ENCODE measurements at places on chromosomes 13 and 19. TPM values are rescaled to one million over a fixed set of nuclear protein-coding genes. Genes with fewer than 3 reads are reported as not detected.

Gene CASP14
- total RNA-seq, result not detected

Gene URAD
- total RNA-seq, result not detected

Gene NLRP11
- not detected for total RNA-seq

Gene CYP4F12
- 1.9 TPM for total RNA-seq

Gene ATP8A2
- 3.5 TPM for total RNA-seq

Gene COL4A1
- not detected for total RNA-seq

Gene SLC6A16
- total RNA-seq, result 6.9 TPM

Gene LILRB1
- 2.9 TPM for total RNA-seq

Gene PSG3
- total RNA-seq, result not detected

Gene RFPL4A
- not detected for total RNA-seq

Gene IZUMO4
- total RNA-seq, result 18.7 TPM

Gene KLF5
- total RNA-seq, result 4.7 TPM

Gene ZNF878
- 0.22 TPM for total RNA-seq

Gene SIGLEC11
- total RNA-seq, result not detected

Gene ZNF723
- not detected for total RNA-seq

GRCh38 chr19:48963371-48964204 is 1.5 kb upstream of the FTL start:
- peak; percentile 36 for DNase-seq

- DNase-seq, result no peak
Measured at GRCh38 chr19:17495639-17496296, 15.7 kb upstream of the PGLS start.

- DNase-seq, result no peak
Measured at GRCh38 chr13:33079960-33080359, 63.7 kb downstream of the KL start.

DNA sequence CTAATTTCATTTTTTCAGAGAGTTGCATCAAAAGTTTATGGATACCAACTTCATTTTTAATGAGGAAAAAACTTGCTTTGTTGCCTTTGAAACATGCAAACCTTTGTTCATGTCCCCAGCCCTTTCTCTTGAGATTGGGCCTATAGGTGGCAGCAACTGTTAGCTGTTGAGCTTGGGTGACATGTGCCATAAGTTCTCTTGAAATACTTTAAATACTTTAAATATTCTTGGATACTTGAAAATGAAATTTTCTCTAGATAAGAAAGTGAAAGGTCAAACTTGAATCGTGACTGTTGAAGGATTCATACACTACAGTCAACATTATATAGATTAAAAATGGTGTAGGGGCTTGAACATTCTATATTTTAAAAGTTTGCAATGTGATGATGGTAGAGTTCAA is 294.9 kb downstream of the NDFIP2 start:
- DNase-seq, result no peak

GRCh38 chr13:28313579-28313978 is 175.2 kb downstream of the PAN3 start:
- DNase-seq, result no peak

- peak; percentile 31 for DNase-seq
Measured at GRCh38 chr13:40026174-40026585, 370.7 kb downstream of the COG6 start.

GRCh38 chr19:8304841-8305621 is 3.1 kb downstream of the CD320 start:
- DNase-seq, result peak; percentile 61

- DNase-seq, result no peak
Measured at GRCh38 chr13:23357349-23357748, 76.2 kb downstream of the SACS start.

GRCh38 chr19:7515110-7515644 is 726 bp upstream of the ZNF358 start:
- no peak for DNase-seq

- no peak for DNase-seq
Measured at GRCh38 chr13:69585656-69586055, 522.0 kb upstream of the ATXN8OS start.

- no peak for DNase-seq
Measured at GRCh38 chr13:75181906-75182305, 300.1 kb downstream of the TBC1D4 start.

- no peak for DNase-seq
Measured at GRCh38 chr19:18339723-18340122, 675 bp upstream of the PGPEP1 start.

GRCh38 chr13:38045278-38046048 is 175.9 kb upstream of the TRPC4 start:
- DNase-seq, result no peak

- no peak for DNase-seq
Measured at GRCh38 chr13:27161980-27162379, 9.6 kb downstream of the USP12 start.

DNA sequence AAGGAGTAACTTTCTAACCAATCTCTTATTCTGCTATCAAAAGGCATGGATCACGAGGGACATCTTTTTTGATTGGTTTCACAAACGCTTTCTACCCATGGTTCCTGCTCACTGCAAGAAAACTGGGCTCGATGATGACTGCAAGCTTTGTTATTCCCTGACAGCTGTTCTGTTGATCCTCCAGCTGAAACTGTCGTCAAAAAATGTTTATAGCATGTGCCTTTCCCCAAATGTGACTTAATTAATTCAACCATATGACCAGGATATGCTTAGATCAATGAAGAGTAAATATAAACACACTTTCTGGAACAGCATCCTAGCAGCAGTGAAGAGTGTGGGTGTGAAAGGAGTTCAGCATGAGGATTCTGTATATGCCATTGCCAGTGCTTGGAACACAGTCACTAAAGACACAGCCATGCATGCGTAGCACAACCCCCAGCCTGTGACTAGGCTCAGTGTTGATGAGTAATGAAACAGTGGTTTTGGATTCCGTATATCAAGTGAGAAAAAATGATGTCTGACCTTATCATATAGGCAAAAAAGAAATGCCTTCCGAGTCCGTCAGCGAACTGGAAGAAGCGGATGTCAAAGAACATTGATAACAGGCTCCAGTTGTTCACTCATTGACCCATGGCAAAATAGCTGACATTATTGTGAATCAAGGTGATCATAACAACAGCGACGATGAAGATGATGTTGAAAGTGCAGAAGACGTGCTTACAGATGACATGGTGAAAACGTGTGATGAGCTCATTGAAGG is 347.4 kb downstream of the FGF9 start:
- peak; percentile 19 for DNase-seq

- DNase-seq, result no peak
Measured at GRCh38 chr19:12603714-12604113, 6.9 kb downstream of the ZNF490 start.

DNA sequence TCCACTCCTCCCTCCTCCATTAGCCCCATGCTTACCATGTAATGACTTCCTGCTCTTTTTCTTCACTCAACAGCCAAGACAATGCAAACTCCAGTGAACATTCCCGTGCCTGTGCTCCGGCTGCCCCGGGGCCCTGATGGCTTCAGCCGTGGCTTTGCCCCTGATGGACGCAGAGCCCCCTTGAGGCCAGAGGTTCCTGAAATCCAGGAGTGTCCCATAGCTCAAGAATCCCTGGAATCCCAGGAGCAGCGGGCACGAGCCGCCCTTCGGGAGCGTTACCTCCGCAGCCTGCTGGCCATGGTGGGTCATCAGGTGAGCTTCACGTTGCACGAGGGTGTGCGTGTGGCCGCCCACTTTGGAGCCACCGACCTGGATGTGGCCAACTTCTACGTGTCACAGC is 2.9 kb upstream of the PPP1R37 start:
- no peak for DNase-seq

- DNase-seq, result no peak
Measured at GRCh38 chr19:46809534-46810272, 21.3 kb upstream of the SLC1A5 start.

- DNase-seq, result no peak
Measured at GRCh38 chr19:55112246-55112776, 5.1 kb downstream of the PPP1R12C start.

DNA sequence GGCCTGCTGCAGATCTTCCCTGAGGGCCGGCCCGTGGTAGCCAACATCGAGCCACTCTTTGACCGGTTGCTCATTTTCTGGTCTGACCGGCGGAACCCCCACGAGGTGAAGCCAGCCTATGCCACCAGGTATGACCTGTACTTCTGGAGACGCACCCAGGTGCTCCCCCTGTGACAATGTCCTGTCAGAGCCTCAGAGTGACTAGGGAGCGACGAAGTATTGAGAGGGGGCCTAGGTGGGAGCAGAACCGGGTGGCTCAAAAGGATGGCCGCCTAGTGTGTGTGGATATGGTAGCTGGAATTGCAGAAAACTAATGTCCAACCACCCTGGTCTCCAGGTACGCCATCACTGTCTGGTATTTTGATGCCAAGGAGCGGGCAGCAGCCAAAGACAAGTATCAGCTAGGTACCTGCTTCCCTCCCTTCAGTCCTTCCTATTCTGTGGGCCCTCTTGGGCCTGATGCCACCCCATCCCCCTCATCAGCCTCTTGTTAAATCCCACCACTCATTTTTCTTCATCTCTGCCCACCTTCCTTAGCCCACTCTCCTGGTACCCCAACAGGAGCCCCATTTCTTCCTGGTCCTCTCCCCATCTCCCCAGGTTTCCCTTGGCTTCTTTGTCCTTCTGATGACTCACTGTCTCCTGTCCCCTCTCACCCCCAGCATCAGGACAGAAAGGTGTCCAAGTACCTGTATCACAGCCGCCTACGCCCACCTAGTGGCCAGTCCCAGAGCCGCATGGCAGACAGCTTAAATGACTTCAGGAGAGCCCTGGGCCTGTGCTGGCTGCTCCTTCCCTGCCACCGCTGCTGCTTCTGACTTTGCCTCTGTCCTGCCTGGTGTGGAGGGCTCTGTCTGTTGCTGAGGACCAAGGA is 8.4 kb downstream of the EGLN2 start:
- no peak for DNase-seq

- no peak for DNase-seq
Measured at GRCh38 chr19:29326351-29326750, 113.4 kb upstream of the UQCRFS1 start.

Data from naive thymus-derived CD8-positive, alpha-beta T cell (primary cell).